ENCODE measurements at places on chromosomes 2 and 18.

DNA sequence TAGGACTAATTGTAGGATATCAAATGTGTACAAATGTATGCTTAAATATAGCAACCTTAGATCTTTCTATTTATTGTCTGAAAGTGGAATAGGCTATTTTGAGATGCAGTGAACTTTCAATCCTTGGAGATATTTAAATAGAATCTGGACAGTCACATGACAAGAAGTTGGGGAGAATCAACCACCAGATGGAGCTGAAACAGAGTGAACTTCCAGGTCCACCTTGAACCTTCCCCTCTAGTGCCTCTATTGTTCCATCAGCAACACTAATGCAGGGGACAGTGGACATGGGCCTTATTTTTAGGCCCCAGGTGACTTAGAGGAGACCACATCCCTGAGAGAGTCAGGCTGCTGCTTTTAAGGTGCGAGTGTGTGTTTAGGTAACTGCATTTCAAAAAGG lies 37.0 kb upstream of the CRIM1 start:
- H3K4me1 ChIP-seq: no peaks in the 10 kb centered on the region
- H3K27me3 ChIP-seq: no peaks in the 10 kb centered on the region
- no peak for DNase-seq
- H3K36me3 ChIP-seq: no peaks in the 10 kb centered on the region
- H3K27ac ChIP-seq: no peak overlapping the region
- H3K4me3 ChIP-seq: no peak overlapping the region

GRCh38 chr18:21672521-21673267 lies 31.9 kb downstream of the ABHD3 start:
- no peak for DNase-seq
- peaks cover 16% of the 10 kb centered on the region for H3K36me3 ChIP-seq
- no peaks in the 10 kb centered on the region for H3K27me3 ChIP-seq
- H3K4me3 ChIP-seq: no peak overlapping the region
- H3K4me1 ChIP-seq: no peaks in the 10 kb centered on the region

DNA sequence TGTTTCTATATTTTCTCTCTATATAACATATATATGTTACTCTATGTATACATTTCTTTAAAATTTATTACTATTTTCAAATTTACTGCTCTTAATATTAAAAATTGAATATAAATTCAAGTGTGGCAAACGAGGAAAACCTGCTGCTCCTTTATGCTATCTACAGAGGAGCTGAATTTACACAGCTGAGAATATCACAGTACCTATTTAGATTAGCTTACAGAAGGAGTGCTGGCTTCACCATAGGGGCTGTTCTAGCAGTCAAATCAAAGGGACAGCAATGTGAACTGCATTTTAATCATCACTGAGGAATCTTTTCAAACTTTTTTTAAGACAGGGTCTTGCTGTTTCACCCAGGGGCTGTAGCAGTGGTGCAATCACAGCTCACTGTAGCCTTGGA lies 213.8 kb downstream of the SRBD1 start:
- no peaks in the 10 kb centered on the region for H3K36me3 ChIP-seq
- no peak overlapping the region for H3K27ac ChIP-seq
- no peaks in the 10 kb centered on the region for H3K27me3 ChIP-seq
- no peaks in the 10 kb centered on the region for H3K4me1 ChIP-seq

GRCh38 chr2:102304268-102304667 lies 7.1 kb upstream of the IL1RL1 start:
- DNase-seq: no peak
- H3K36me3 ChIP-seq: no peaks in the 10 kb centered on the region
- no peak overlapping the region for H3K4me3 ChIP-seq

DNA sequence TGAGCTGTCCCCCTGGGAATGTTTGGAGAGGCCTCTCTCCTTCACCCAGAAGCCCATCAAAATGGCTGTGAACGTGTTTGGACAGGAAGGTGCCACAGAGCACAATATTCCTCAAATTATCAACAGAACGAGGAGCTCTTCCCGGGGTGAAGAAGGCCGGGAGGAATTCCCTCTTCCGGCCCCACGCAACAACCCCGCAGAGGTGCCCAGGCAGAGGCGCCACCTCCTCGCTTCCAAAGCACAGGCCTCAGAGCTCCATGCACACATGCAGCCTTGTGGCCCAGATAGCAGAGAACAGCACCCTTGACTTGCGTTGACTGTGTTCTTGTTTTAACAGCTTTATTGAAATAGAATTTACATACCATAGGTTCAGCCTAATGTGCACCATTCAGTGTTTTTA lies 152.5 kb upstream of the SALL3 start:
- H3K4me3 ChIP-seq: no peak overlapping the region
- no peaks in the 10 kb centered on the region for H3K36me3 ChIP-seq
- H3K4me1 ChIP-seq: no peaks in the 10 kb centered on the region
- no peaks in the 10 kb centered on the region for H3K27me3 ChIP-seq
- no peak for DNase-seq

Measured in left lung (tissue), 14 donors.